ENCODE measurements at places on chromosomes 5 and 9.
A peak's percentile ranks its signal among the peaks of the same experiment; 100 is the strongest.

GRCh38 chr5:109558952-109559351 is 130.8 kb upstream of the MAN2A1 start:
- DNase-seq, result no peak

DNA sequence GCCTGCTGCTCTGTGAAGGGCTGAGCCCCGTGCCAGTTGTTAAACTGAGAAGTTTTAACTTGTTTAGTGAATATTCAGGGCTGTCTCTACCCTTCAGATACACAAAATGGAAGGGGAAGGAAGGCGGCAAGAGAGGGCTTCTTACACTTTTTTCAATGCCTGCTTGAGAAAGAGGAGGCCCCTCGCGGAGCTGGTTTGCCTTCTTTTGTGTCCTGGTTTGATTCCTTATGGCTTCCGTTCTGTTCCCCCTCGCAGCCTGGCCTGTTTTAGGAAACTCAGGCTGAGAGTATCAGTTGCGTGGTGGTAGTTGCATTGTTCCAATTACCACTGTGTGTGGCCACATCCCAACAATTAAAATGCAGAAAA is 1.0 kb downstream of the FAM53C start:
- DNase-seq, result no peak

GRCh38 chr9:37954581-37954981 is 50.7 kb upstream of the SLC25A51 start:
- DNase-seq, result no peak

GRCh38 chr5:1255081-1255561 is 29.9 kb downstream of the SLC6A18 start:
- DNase-seq, result no peak

- peak; percentile 54 for DNase-seq
These were observed 122.4 kb downstream of the TRIO start for GRCh38 chr5:14265570-14265969.

- no peak for DNase-seq
These were observed 40.4 kb upstream of the SYNPO start for GRCh38 chr5:150599917-150600511.

GRCh38 chr5:80181618-80182211 is 74.1 kb downstream of the SERINC5 start:
- DNase-seq, result no peak

DNA sequence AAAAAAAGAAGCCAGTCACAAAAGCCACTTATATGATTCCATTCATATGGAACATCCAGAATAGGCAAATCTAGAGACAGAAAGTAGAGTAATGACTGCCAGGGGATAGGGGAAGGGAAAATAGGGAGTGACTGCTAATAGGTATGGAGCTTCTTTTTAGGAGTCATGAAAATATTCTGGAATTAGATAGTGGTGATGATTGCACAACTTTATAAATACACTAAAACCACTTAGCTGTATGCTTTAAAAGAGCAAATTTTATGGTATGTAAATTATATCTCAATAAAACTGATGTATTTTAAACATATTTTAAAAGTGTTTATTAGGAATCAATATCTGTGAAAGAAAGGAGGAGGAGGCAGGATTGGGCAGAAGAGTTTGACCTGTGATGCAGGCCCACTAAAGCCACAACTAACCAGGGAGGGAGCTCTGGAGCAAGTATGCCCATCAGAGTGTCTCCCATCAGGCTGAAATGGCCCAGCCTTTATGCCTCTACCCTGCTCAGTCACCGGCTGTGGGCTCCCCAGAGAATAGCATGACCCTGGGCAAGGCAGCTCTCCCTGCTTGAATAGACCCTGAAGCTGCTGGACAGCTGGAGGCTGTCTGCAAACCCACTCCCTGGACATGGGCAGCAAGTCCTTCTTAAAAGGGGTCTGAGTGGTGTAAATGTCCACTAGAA is 96.0 kb upstream of the SLC44A1 start:
- DNase-seq, result no peak

DNA sequence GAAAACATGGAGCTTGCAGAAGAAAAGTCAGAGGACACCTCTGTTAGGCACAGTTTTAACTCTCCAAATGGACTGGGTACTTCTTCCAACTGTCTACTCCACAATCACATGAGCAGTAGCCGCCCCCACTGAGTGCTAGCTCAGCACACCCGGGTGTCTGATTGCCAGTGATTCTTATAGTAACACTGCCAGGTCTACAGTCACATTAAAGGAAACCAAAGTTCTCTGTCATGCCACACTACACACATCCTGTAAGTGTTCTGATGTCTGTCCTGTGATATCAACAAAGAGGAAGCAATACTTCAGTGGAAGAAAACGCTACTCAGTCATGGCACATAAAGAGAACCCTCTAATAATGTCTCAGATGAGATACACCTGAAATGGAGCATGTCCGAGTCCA is at the start of gene HAVCR2:
HAVCR2 (minus strand) TSS at position 69 of the 400 bp plus-strand sequence; CDS start at position 8, 61 bp downstream.
- no peak for DNase-seq

DNA sequence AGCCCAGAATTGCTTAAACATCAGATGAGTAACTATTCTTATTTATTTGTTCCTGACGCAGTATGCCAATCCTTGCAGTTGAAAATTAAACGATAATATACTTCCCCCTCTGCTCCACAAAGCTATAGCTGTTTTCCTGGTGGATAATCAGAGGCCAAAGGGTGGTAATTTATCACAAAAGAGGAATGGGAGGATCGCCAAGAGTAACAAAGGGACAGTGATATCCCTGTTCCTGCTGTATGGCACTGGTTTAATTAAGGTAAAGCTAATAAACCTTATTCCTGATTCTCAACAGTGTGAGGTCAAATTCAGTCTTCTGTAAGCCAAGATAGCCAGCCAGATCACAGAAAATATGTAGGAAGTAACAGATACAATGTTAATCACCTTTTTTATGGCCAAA is 33.4 kb upstream of the PTGER4 start:
- DNase-seq, result no peak

- no peak for DNase-seq
These were observed 12.5 kb downstream of the SMARCA2 start for GRCh38 chr9:2027543-2028160.

DNA sequence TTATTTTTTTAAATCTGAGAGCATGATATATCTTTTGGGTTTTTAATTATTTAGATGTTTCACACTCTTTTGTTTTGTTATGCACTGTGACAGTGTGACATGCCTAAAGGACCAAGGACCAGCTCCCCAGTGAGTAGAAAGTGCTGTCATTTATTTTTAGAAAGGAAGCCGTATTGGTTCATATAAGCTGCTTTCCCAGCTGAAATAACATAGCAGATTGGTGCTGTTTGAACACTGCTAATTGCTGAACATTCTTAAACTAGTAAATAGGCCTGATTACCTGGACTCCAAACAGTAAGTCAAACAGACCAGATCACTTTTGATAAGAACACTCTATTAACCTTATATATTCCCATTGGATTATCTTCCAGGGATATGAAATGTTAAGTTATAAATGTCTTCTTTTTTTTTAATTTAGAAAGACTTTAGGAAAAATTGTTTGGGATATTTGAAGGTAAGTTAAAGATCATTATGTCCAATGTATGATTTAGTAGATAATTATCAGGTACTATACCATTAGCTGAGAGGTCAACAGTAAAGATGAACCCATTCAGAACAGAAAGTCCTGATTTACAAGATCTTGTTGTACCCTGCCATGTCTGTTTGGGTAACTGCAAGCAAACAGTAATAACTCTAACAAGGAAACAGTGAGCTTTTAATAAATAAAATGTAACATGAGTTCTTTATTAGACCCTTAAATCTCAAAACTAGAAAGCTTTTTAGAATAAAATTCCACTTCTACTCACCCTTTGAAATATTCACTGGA is 27.8 kb upstream of the ELL2 start:
- no peak for DNase-seq

- no peak for DNase-seq
These were observed 143.4 kb upstream of the MVB12B start for GRCh38 chr9:126183266-126183665.

DNA sequence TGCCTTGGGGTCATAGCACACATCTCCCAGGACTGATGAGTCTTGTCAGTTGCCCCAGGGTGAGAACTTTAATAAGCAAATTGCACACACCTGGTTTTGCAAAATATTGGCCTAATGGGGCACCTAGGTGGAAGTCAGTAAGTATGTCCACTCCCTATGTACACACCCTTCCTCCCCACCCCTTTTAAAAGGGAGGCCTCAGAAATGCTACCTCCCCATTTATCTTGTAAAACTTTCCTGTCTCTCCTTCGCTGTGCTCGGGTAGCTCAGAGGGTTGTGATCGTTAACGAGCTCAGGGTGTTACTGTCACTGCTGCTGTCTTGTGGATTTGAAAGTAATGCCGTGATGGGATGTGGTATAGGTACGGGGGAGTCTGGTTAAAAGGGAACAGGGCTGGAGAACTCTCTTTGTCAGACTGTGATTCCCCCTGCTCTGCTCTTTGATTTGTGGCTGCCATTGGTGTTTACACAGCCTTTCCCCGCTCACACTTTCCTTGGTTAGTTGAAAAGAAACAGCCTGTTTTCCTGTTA is 26.2 kb downstream of the ZNF462 start:
- DNase-seq, result no peak

GRCh38 chr9:117464941-117465616 is 50.2 kb upstream of the ASTN2 start:
- DNase-seq, result no peak

DNA sequence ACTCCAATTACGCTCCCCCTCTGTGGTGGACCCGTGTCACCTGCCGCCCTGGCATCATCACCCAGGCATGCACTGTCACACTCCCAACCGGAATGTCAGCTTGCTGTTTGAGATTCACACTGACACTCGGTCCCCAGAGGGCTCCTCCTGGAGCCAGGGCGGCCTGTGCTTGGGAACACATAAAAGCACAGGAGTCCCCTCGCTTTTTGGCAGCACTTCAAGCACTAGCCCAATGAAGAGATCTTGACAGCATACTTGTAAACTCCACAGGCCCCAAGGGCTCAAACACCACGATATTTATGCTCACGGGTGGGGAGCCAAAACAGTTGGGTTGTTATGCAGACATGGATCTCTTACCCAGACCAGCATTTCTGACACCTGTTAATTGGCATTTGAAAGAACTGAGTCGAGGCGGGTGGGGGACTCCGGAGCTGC is 90.8 kb upstream of the EGFLAM start:
- no peak for DNase-seq

- DNase-seq, result no peak
These were observed 13.1 kb downstream of the GPRIN1 start for GRCh38 chr5:176596689-176597416.

- DNase-seq, result no peak
These were observed 1917.9 kb downstream of the EFNA5 start for GRCh38 chr5:105752801-105753200.

- DNase-seq, result no peak
These were observed 473.4 kb upstream of the PAPPA start for GRCh38 chr9:115680231-115680630.

GRCh38 chr9:74753650-74754049 is 134.1 kb downstream of the TRPM6 start:
- no peak for DNase-seq

GRCh38 chr5:81787474-81788242 is 36.8 kb upstream of the SSBP2 start:
- peak; percentile 32 for DNase-seq

DNA sequence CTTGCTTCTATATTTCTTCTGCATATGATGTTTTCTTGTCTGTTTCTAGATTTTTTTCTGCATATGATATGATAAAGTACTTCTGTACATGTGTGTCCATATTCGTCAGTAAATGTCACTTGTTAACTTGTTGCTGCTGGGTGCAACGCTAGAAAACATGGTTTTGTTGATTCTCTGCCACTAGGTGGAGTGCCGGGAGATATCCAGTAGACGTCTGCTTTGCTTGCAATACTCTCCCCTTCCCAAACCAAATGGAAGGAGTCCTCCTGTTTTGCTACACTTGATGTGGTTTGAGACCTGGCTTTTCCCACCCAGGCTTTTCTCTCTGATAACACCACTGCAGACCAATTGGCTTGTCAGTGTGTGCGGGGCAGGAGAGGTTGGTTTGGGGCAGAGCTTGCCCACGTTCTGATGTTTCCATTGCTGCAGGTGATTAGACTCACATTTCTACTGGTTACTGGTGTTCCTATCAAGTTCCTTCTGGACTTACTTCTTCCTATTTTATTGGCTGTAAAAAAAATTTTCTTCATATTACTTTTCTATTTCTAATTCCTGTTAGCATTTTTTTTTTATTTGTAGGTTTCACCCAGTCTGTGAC is 900.0 kb upstream of the CDH10 start:
- DNase-seq, result no peak

DNA sequence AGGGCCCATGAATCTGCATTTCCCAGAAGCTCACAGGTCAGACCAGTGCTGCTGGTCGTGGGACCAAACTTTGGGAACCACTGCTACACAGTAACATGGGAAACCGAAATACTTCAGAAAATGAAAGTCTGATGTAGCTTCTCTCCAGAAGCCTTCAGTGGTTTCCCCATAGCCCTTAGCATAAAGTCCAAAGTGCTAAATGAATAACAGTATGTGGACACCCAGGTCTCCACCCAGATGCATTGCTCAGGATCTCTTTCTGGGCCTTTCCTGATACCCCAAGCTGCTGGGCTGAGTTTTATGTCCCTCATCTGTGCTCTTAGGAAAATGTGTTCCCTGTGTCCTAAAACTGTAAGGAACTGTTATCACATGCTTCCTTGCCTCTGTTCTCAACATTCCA is 100.4 kb downstream of the NFIB start:
- no peak for DNase-seq

GRCh38 chr9:14056316-14056861 is 257.6 kb downstream of the NFIB start:
- no peak for DNase-seq

DNA sequence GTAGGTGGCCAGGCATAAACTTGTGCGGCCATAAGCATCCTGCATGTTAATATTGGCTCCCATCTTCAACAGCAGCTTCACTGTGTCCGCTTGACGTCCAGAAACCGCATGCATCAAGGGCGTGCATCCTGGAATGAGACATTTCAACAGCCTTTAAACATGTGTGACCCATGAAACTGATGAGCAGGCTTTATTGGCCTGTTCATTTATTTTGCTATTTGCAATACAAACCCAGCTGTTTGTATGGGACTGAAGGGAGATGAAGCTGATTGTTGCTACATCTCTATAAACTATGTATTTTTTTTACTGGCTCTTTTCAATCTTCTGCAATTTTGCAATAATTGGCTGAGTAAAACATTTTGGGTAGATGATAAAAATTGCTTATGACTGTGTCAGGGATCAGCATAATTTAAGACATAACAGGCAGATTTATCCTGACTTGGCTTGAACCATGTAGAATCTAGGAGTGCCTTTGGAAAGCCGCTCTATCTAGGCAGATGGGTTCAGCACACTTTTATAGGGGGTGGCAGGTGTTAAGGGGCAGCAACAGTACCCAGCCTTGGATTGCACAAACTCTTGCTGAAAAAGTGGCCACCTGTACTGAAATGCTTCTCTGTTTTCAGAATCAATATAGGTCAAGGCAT is 56.9 kb downstream of the ANKRD55 start:
- DNase-seq, result peak; percentile 94

DNA sequence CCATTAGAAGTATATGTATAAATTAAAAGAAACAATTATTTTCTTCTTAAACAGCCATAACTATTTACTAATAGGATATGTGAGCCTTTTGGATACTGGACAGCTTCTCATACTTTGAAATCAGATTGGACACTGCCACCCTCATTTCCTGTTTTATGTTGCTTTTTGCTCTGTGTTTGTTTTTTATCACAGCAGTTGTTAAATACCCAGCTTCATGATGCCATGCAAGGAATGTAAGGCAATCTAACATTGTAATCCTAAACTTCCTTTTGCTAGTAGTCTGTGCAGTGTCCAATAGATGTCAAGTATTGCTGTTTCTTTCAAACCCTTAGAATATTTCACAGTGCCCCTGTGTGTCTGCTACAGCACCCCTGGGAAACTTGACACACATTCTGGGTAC is 56.2 kb downstream of the CNTLN start:
- no peak for DNase-seq
